ENCODE measurements at places on chromosomes 7 and 10. TPM values are rescaled to one million over a fixed set of nuclear protein-coding genes. Genes with fewer than 3 reads are reported as not detected.

Gene CHAT
- total RNA-seq: not detected

DNA sequence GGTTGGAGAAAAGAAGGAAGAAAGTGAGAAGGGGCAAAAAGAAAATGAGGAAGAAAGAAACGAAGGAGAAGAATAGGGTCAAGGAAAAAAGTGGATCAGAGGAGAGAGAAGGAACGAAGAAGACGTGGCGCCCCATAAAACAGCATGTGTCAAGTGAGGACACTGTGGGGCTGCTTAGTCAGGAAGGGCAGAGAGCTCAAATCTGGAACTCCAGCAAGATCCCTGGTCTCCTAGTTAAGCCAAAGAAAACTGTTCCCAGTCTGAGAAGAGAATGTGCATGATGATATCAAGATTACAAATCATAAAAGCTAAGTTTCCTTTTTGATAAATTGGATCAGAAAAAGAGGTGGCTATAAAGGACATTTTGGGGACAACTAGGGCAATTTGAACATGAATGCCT is 33.0 kb downstream of the CREB3L2 start:
- H3K4me1 ChIP-seq: peaks cover 10% of the 10 kb centered on the region
- no peak overlapping the region for H3K27ac ChIP-seq
- H3K27me3 ChIP-seq: no peaks in the 10 kb centered on the region
- H3K36me3 ChIP-seq: no peaks in the 10 kb centered on the region
- no peak for DNase-seq

DNA sequence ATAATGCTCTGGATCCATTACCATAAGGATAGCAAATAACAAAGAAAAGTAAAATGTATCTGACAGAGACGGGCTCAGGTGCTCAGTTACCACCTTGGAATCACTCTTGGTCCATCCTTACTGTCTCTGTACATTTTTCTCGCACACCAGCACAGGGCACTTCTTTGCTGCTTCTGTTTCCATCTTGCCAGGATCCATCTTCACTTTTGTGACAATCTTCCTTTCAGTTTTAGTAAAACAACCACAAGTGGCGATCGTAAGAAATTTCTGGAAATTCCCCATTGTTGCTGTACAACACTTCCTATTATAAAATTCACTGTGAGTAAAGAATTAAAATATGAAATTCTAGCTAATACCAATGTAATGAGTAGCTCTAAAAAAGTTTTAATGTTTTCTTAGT is 695.5 kb downstream of the GRM8 start:
- H3K27ac ChIP-seq: no peak overlapping the region
- no peaks in the 10 kb centered on the region for H3K36me3 ChIP-seq
- no peaks in the 10 kb centered on the region for H3K4me1 ChIP-seq
- DNase-seq: no peak
- no peak overlapping the region for H3K4me3 ChIP-seq

GRCh38 chr7:99324559-99324958 is 1.1 kb upstream of the ARPC1A start:
- H3K27me3 ChIP-seq: no peaks in the 10 kb centered on the region
- H3K4me3 ChIP-seq: peak overlapping the region; percentile 94
- peaks cover 20% of the 10 kb centered on the region for H3K4me1 ChIP-seq
- no peaks in the 10 kb centered on the region for H3K36me3 ChIP-seq
- H3K27ac ChIP-seq: no peak overlapping the region
